ENCODE measurements at places on chromosomes 7 and 10.

GRCh38 chr10:119642556-119643111, 8.5 kb upstream of the BAG3 start:
- no peak for DNase-seq

DNA sequence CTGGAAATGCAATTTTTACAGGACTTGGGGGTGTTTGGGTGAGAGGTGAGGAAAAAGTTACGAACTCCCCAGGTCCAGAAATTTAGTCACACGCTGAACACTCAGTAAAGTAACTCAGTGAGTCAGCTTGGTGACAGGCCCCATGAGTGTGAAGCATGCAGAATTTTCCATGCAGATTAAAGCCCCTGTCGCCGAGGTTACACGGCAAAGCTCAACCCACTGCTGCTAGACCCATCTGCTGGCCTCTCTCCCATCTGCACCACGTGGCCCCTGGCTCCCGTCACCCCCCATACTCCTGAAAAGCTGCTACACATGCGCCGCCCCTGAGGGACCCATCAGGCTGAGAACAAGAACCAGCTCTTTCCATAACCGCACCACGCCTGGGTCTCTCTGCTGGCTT, 7.0 kb upstream of the MMP21 start:
- no peak for DNase-seq

DNA sequence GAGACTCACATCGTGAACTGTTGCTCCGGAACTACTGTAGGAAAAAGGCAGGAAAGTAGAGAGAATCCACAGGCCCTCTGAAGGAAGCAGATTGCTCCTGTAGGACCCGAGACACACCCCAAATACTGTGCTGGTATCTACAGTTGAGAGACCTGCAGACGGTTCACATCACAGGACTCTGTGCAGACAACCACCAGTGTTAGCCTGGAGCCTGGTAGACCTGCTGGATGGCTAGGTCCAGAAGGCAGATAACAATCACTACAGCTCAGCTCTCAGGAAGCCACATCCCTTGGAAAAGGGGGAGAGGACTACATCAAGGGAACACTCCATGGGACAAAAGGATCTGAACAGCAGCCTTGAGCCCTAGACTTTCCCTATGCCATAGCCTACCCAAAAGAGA, 311.8 kb upstream of the PRKCQ start:
- no peak for DNase-seq

DNA sequence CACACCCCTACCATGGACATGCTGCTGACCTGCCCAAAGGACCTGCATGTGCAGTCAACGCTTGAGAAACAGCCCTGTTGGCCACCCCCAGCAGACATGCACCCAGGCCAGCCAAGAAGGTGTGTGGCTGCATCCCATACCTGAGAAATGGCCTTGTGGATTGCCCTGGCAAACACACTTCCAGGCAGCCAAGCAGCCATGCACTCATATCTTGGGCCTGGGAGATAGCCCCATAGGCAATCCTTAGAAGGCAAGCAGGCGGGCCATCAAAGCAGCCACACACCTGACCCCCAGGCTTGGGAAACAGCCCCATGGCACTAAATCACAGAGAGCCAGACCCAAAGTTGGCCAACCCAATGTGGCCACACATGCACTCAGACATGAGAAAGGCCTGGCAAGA, 4.9 kb upstream of the AKR1B1 start:
- DNase-seq = no peak

DNA sequence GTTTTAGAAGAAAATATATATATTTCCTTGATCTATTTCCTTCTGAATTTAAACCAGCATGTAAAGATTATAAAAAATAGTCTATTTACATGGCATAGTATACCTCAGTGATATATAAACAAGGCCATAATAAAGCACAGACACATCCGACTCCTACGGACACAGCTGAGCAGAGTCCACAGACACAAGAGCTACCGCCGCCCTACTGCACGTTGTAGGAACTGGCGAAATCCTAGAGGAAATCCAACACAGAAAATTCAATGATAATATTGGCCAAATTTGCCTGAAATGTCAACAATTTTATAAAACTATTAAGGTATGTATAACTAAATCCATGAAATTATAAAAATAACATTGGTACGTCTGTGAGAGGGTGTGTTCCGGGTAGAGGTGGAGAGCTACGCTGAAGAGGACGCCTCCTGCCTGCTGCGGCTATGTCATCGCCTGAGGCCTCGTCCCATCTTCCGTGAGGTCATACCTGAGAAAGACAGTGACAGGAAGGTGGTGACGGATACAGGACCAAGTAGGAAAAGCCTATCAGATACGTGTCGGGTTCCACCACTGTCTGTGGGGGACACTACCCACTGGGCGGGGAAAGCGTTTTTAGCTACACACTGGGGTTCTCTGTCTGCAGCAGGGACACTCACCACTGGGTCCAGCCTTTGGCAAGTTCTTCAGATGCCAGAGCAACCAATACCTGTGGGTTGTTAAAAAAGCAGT, 29.3 kb upstream of the NCAPG2 start:
- no peak for DNase-seq

DNA sequence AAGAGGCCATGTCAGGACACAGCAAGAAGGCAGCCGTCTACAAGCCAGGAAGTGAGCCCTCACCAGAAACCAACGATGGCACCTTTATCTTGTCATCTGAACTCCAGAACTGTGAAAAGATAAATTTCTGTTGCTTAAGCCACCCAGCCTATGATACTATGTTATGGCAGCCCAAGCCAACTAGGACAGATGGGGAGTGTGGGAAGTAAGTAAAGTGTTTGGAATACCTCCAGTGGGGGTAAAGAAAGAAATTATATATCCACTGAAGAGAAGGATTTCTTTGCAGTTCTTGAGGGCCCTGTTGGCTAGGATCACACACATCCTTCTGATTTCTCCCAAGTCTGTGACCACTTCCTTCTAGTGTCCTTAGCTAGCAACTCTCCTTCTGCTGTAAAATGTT, 384.4 kb downstream of the TNS3 start:
- no peak for DNase-seq

- no peak for DNase-seq
Observed at GRCh38 chr10:108861181-108861754, 1062.0 kb downstream of the XPNPEP1 start.

DNA sequence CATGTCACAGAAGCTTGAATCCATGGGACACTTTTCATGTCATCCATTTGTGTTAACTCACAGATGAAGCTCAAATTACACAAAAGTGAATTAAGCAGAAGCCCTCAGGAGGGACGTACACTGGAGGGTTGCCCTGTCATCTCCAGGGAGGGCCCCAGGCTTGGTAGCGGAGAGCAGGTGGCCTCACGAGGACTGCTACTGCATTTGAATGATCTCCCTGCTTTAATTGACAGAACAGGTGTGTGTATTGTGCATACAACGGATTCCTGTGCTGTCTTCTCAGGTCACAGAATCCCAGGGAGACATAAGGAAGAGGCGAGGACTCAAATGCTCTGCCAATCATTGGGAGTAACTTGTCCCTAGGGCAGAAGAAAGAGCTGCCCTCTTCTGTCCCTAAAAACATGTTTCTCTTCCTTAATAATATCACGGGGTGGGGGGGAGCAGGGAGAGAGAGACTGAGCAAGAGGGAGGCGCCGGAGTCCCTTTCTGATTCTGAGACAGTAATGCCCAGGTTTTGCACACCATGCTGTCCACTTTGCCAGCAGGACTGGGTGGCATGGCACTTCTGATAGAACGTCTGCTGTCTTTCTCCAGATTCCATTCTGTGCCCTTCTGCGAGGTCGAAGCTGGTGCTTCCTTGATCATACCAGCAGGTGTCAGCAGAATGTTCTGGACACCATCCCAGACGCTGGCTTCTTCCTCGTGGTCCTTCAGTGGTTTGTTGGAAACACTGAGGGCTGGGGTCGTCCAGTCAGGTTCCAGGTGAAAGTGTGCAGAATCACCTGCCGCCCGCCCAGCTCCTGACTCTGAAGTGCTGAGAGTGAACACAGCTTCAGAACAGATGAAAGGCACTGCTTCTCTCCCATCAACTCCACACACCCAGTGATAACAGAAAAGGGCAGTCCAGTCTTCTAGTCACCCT, 26.2 kb upstream of the RASGEF1A start:
- peak; percentile 35 for DNase-seq

DNA sequence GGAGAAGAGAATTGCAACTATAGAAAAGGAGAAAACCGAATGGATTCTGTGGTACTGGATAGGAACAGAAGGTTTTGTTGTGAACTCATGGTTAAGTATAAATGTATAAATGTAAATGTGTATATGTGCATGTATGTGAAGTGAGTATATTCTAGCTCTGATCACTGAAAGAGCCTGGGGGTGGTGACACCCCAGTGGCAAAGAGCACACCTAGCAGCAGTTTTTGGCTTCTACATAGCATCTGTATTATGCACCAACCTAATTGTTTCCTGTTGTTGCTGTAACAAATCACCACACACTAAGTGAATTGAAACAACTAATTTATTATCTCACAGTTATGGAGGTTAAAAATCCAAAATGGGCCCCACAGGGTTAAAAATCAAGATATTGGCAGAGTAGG, 455.4 kb downstream of the RPS24 start:
- DNase-seq = no peak

DNA sequence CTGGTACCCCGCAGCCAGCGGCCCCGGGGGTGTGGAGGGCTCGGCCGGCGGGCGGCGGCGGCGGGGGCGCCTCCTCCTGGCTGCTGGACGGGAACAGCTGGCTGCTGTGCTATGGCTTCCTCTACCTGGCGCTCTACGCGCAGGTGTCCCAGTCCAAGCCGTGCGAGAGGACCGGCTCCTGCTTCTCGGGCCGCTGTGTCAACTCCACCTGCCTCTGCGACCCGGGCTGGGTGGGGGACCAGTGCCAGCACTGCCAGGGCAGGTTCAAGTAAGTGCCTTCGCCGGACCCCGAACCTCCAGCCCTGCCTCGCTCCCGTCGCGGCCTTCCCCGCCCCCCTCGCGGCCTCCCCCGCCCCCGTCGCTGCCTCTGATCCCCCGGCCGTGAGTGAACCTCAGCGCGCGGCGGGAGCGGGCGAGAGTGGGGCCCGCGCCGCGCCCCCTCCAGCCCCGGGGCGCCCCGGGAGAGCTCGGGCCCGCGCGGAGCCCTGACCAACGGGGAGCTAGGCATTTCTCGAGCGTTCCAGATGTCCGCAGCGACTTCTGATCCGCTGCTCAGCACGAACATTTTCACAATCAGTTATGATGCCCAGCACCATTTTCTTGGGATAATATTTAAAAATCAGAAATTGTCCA, 727 bp downstream of the ATRNL1 start:
- DNase-seq = no peak

DNA sequence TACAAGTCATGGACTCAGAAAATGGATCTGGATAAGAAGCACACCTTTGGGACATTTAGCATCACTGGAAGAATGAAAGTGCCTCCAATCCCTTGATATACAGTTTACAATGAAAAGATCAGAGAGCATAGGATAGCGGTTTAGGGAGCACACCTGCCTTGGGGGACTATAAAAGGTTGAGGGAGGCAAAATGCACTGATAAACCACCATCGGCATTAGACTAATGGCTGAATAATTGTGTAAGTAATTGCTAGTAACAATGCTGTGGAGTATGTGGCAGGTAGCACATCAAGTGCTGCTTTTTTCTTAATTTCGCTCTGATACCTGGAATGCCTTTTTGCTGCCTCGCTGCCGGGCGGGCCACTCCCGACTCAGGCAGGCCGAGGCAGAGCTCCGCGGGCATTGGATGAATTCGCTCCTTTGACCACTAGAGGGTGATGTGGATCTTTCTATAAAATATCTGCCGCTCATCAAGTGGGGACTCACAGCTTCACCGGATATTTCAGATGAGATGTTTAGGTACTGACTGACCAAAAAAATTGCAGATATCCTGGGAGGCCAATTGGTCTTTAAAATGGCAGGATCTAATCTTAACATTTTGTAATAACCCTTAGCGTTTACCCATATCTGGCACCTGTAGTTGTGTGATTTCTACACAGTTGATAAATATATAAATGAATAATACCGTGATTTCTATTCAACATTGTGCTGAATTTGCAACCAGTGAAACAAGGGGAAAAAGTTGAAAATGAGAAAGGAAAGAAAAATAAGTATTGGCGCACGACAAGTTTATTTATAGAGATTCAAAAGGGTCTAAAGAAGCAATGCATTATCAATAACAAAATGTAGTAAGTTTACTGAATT, 116.8 kb upstream of the PRSS1 start:
- DNase-seq = peak; percentile 37

- no peak for DNase-seq
Observed at GRCh38 chr10:22658745-22659410, 55.5 kb downstream of the PIP4K2A start.

GRCh38 chr7:142513178-142513955, 235.9 kb upstream of the PRSS1 start:
- DNase-seq = no peak

DNA sequence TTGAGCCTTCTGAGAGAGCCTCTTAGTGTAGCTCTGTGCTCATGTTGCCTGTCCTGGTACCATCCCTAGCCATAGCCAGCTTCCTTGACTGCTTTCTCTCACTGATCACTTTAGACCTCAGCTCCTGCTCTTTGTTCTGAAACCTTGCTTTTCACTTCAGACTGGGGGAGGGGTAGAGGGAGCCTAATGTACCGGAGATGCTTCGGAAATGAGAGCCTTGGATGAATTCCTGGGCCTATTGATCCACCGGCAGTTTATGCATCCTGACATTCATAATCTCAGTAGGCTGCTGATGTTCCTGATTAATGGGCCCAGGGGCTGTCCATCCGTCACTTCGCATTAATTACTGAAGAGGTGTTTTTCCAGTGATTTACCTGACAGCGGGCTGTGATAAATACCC, 38.8 kb downstream of the R3HCC1L start:
- no peak for DNase-seq

DNA sequence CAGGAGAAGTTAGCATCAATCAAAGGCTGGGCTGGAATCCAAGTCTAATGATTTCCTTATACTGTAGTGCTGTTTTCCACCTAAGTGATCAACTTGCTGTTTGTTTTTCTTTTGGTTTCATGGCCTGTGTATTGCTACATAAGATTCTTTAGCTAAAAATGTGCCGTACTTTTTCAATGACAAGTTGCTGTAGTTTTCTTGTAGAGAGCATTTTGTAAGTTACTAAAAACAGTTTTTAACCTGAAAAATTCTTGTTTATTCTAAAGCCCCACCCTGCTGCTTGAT, 1.3 kb downstream of the HELLS start:
- no peak for DNase-seq

DNA sequence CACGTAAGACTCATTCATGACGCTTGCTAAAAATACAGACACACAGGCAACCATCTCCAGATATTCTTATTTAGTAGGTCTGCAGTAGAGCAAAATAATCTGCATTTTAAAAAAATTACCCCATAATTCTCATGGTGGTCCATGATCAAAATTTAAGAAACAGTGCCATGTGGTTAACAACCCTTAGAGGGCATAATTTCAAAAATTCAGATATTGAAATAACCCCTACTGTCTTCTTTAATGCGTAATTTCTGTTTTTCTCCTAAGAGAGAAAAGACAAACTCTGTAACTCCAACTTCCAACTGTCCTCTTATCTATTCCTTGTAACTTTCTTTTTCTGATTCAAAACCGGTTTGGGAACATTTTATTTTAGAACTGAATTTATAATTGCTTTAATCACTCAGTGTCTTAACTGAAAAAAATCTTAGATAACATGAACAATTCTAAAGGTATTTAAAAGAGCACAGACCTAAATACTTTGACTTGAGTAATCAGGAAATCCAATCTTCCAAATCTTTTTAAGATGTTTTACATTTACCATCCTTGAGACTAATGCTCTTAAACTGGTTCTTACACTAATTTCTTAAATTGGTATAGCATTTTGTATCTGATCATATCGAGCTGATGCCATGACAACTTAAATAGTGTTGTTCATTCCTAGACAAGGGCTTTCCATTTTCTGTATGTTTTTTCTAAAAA, 148.0 kb downstream of the GALNT11 start:
- DNase-seq = no peak

GRCh38 chr7:16712916-16713315, 40.6 kb upstream of the TSPAN13 start:
- DNase-seq = no peak

GRCh38 chr7:30178748-30179436, 44.1 kb downstream of the MTURN start:
- DNase-seq = no peak
